ENCODE measurements at places on chromosomes 1 and 21. TPM values are rescaled to one million over a fixed set of nuclear protein-coding genes. Genes with fewer than 3 reads are reported as not detected.

GRCh38 chr1:196115646-196116045 is 492.6 kb downstream of the KCNT2 start:
- no peak overlapping the region for H3K27ac ChIP-seq
- DNase-seq = no peak
- no peaks in the 10 kb centered on the region for H3K36me3 ChIP-seq
- H3K4me3 ChIP-seq = no peak overlapping the region
- H3K27me3 ChIP-seq = no peaks in the 10 kb centered on the region
- no peaks in the 10 kb centered on the region for H3K4me1 ChIP-seq

DNA sequence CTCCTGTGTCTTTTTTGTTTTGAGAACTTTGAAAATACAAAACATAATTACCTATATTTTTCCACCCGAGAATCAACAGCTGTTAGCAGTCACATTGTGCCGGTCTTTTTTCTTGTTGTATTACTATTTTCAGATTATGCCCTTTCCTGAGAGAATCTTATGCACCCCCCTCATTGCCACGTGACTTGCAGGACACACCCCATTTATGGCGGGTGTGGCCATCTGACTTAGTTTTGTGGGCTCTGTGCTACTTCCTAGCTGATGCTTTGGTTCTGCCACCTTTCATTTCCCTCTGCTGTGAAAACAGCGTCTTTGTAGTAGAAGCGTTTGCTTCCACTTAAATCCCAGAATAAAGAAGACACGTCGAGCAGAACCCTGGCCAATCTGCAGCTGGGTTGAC is 82.8 kb upstream of the SOX13 start:
- no peak for DNase-seq
- no peak overlapping the region for H3K4me3 ChIP-seq
- H3K27me3 ChIP-seq = peaks cover 2% of the 10 kb centered on the region
- no peaks in the 10 kb centered on the region for H3K4me1 ChIP-seq

DNA sequence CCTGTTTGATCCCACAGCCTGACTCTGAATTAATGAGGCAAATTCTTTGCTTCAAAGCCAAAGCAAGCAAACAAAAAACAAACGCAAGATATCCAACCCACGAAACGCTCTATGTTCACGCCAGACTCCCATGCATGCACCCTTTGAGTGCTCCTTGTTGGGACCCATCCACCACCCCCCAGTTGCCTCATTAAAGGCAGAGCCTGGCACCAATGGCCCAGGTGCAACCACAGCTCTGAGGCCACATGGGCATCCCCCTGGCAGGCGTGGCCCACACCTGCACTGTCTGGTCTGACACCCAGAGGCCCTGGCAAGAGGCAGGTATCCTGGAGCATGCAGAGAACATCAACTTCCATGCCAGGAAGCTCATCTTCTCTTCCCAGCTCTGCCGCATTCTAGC is 1.1 kb upstream of the PADI4 start:
- H3K27ac ChIP-seq = no peak overlapping the region
- no peaks in the 10 kb centered on the region for H3K36me3 ChIP-seq
- no peaks in the 10 kb centered on the region for H3K4me1 ChIP-seq
- no peaks in the 10 kb centered on the region for H3K27me3 ChIP-seq
- H3K4me3 ChIP-seq = no peak overlapping the region

- H3K4me1 ChIP-seq = peaks cover 15% of the 10 kb centered on the region
- no peak overlapping the region for H3K4me3 ChIP-seq
- no peaks in the 10 kb centered on the region for H3K36me3 ChIP-seq
- no peak overlapping the region for H3K27ac ChIP-seq
- peaks cover 7% of the 10 kb centered on the region for H3K27me3 ChIP-seq
These were observed 18.9 kb upstream of the BTG2 start for GRCh38 chr1:203286161-203286984.

- H3K4me1 ChIP-seq = peaks cover 33% of the 10 kb centered on the region
- H3K27ac ChIP-seq = no peak overlapping the region
- peaks cover 67% of the 10 kb centered on the region for H3K27me3 ChIP-seq
- DNase-seq = peak; percentile 3
- no peak overlapping the region for H3K4me3 ChIP-seq
- no peaks in the 10 kb centered on the region for H3K36me3 ChIP-seq
These were observed 3.0 kb downstream of the TCHH start for GRCh38 chr1:152112101-152112884.

DNA sequence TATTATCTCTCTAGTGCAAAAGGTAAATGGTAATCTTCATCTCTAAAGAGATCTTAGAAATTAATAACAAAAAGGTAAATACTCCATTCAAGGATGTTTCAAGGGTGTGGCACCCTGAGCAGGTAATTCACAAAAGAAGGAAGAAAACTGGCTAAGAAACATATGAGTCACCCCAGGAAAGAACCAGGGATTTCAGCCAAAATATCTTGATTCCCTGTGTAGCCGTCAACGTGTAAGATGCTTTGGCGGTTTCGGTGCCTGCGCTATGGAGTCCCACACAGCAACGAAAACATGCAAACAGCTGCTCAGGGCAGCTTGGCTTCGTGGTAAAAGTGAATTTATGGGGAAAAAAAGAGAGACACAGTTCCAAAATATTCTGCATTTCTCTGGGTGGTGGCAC is 3.7 kb downstream of the ITGB2 start:
- peaks cover 22% of the 10 kb centered on the region for H3K4me1 ChIP-seq
- H3K36me3 ChIP-seq = no peaks in the 10 kb centered on the region
- H3K4me3 ChIP-seq = no peak overlapping the region
- H3K27me3 ChIP-seq = peaks cover 5% of the 10 kb centered on the region

- H3K4me3 ChIP-seq = no peak overlapping the region
- no peak overlapping the region for H3K27ac ChIP-seq
- DNase-seq = no peak
- H3K27me3 ChIP-seq = peaks cover 4% of the 10 kb centered on the region
- H3K36me3 ChIP-seq = no peaks in the 10 kb centered on the region
- H3K4me1 ChIP-seq = no peaks in the 10 kb centered on the region
These were observed 13.0 kb upstream of the PLPPR5 start for GRCh38 chr1:99017655-99018054.

GRCh38 chr1:108816049-108816893 is 40.6 kb downstream of the AKNAD1 start:
- H3K36me3 ChIP-seq = no peaks in the 10 kb centered on the region
- no peak overlapping the region for H3K4me3 ChIP-seq
- peak; percentile 98 for DNase-seq
- H3K27ac ChIP-seq = peak overlapping the region; percentile 91
- peaks cover 12% of the 10 kb centered on the region for H3K4me1 ChIP-seq

DNA sequence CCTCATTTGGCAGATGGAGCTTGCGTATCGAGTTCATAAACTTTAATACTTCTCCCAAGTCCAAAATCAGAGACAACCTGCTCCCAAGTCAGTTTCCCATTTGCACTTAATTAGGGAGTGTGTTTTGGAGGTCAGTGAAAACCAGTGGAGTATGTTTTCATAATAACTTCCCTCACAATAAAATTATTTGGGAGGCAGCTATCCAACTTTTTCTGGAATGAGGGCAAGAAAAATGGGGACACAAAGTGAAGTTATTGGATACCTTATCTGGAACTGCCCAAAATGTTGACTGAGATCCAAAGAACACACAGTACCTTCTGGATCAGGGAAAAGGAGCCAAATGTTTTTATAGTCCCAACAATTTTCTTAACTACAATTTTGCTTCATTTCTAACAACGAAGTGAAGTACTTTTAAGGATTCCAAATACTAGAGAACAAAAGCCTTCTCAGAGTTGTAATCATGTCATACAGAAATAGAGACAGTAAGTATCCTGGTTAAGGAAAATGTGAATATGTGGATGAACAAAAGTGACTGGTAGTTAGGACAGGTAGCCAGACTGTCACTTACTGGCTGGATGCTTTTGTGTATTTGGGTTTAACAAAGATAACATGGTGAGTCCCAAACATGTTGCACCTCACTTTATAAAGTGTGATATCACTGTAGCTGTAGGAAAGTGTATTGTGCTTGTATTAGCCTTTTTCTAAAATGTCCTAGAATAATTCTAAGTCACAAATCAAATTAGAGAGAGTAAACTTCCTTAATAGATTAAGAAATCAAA is 325.0 kb downstream of the HLX start:
- H3K27ac ChIP-seq = no peak overlapping the region
- H3K4me3 ChIP-seq = no peak overlapping the region
- no peaks in the 10 kb centered on the region for H3K27me3 ChIP-seq
- DNase-seq = no peak
- H3K4me1 ChIP-seq = no peaks in the 10 kb centered on the region

The GOLT1A gene
- total RNA-seq = not detected

The MARK1 gene
- total RNA-seq = 6.0 TPM

The URB2 gene
- 12.7 TPM for total RNA-seq

The PRSS38 gene
- not detected for total RNA-seq

The NBPF10 gene
- 1.8 TPM for total RNA-seq

The HAPLN2 gene
- total RNA-seq = not detected

The NCAM2 gene
- total RNA-seq = 1.4 TPM
